Right lobe of liver (tissue), 6 donors: ENCODE measurements at places on chromosomes 5 and 9. TPM values are rescaled to one million over a fixed set of nuclear protein-coding genes. Genes with fewer than 3 reads are reported as not detected.

DNA sequence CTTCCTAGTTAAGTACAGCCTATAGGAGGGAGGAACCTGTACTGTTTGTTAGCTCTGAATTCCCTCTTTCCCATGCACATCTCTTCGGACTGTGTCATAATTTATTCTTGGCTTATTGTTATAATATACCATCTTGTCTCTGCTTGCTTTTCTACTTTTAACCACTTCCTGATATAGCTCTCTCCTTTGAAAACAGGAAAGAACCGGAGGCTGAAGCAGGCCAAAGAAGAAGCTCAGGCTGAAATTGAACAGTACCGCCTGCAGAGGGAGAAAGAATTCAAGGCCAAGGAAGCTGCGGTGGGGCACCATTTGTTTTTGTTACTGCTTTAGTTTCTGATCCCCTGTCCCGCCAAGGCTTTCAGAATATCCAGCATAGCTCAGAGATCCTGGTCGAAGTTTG is 4.8 kb downstream of the ATP6V1G1 start:
- DNase-seq: no peak
- H3K27ac ChIP-seq: peak overlapping the region; percentile 96
- no peaks in the 10 kb centered on the region for H3K27me3 ChIP-seq
- no peaks in the 10 kb centered on the region for H3K4me1 ChIP-seq
- no peak overlapping the region for H3K4me3 ChIP-seq

DNA sequence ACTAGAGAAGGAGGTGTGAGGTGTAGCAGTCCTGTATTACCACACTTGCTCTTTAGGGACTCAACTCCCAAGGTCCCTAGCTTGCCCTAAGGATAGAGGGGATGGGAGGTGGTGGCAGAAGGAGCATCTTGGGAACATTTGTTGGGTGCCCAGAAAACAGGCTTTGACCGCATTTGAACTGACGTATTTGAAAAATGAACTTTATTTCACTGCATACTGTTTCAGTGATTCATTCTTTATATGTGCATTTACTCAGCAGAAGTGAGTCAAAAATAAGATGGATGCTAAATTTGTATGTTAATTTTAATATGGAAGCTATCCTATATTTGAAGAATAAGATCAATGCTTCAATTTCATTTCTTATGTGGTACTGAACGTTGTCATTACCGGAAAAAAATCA is 18.7 kb downstream of the DMRT3 start:
- no peaks in the 10 kb centered on the region for H3K36me3 ChIP-seq
- no peak for DNase-seq
- H3K27ac ChIP-seq: no peak overlapping the region
- H3K27me3 ChIP-seq: no peaks in the 10 kb centered on the region
- H3K4me3 ChIP-seq: no peak overlapping the region
- no peaks in the 10 kb centered on the region for H3K4me1 ChIP-seq

- no peaks in the 10 kb centered on the region for H3K4me1 ChIP-seq
- no peaks in the 10 kb centered on the region for H3K27me3 ChIP-seq
- no peaks in the 10 kb centered on the region for H3K36me3 ChIP-seq
- peak; percentile 35 for DNase-seq
- H3K4me3 ChIP-seq: peak overlapping the region; percentile 92
These were observed 659 bp downstream of the RAI14 start for GRCh38 chr5:34656700-34657273.

DNA sequence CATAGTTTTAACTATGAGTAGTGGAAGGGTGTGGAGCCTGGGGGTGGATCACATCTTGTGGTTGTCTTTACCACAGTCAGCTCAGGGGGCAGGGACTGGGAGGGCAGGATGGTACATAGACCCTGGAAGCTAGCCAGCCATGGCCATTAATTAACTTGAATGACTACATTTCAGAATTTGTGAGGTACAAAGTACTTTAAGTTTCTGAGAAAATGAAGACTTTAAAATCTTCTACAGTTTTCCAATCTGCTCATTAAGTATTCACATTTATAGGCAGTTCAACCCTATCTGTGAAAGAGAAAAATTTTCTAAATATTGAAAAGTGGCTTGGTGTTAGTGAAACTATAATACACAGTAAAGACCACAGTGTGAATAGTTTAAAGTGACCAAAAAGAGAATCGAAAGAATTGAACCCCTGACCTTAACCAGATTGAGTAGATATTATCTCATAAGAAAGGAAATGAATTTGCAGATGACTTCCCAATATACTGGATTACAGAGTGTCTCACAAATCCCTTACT is 234.2 kb upstream of the MEF2C start:
- no peak overlapping the region for H3K27ac ChIP-seq
- peak; percentile 14 for DNase-seq
- H3K4me1 ChIP-seq: peaks cover 20% of the 10 kb centered on the region

Gene FNBP1
- 27.1 TPM for total RNA-seq

Gene OR1J2
- total RNA-seq: not detected

- no peak for DNase-seq
- no peaks in the 10 kb centered on the region for H3K36me3 ChIP-seq
- no peaks in the 10 kb centered on the region for H3K27me3 ChIP-seq
- H3K4me1 ChIP-seq: no peaks in the 10 kb centered on the region
- no peak overlapping the region for H3K27ac ChIP-seq
- H3K4me3 ChIP-seq: no peak overlapping the region
These were observed 410.8 kb upstream of the MEF2C start for GRCh38 chr5:89293810-89294209.

GRCh38 chr5:149549461-149550267 is 1.6 kb downstream of the CSNK1A1 start:
- H3K4me3 ChIP-seq: peak overlapping the region; percentile 91
- no peak for DNase-seq
- H3K36me3 ChIP-seq: no peaks in the 10 kb centered on the region
- peak overlapping the region; percentile 98 for H3K27ac ChIP-seq

GRCh38 chr5:136906545-136906944 is 541.2 kb upstream of the TRPC7 start:
- H3K36me3 ChIP-seq: no peaks in the 10 kb centered on the region
- no peak overlapping the region for H3K27ac ChIP-seq
- DNase-seq: no peak
- no peaks in the 10 kb centered on the region for H3K27me3 ChIP-seq
- no peak overlapping the region for H3K4me3 ChIP-seq

GRCh38 chr5:64767959-64768357 is 533 bp downstream of the SREK1IP1 start:
- no peaks in the 10 kb centered on the region for H3K36me3 ChIP-seq
- peak; percentile 21 for DNase-seq
- peak overlapping the region; percentile 93 for H3K4me3 ChIP-seq
- peak overlapping the region; percentile 92 for H3K27ac ChIP-seq

Gene SPATA9
- 0.40 TPM for total RNA-seq

DNA sequence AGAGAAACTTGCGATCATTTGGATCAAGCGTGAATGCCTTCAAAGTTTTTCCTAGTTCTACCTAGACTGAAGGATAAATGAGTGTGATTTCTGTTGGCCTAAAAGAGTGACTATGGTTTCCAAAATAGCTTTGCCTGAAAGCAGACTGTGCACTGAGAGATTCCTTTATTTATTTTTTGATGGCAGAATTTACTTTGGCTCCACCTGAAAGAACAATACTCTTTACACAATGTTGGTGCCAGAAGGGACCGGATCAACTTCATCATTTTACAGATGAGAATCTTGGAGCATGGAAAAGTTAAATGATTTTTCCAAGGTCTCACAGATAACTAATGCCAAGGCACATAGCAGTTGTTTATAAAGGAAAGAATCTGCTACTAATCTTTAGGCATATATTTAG is 199.6 kb downstream of the KCTD16 start:
- no peaks in the 10 kb centered on the region for H3K27me3 ChIP-seq
- no peak overlapping the region for H3K27ac ChIP-seq
- no peaks in the 10 kb centered on the region for H3K4me1 ChIP-seq
- H3K4me3 ChIP-seq: no peak overlapping the region

Gene FOXD4L3
- not detected for total RNA-seq

Gene DPH7
- 11.0 TPM for total RNA-seq

GRCh38 chr9:136392538-136393449 is 7.2 kb downstream of the SNAPC4 start:
- H3K27ac ChIP-seq: no peak overlapping the region
- no peaks in the 10 kb centered on the region for H3K36me3 ChIP-seq
- no peaks in the 10 kb centered on the region for H3K27me3 ChIP-seq
- no peak for DNase-seq

GRCh38 chr5:72605632-72606031 is 98.4 kb upstream of the ZNF366 start:
- H3K4me1 ChIP-seq: no peaks in the 10 kb centered on the region
- no peaks in the 10 kb centered on the region for H3K27me3 ChIP-seq
- no peak for DNase-seq
- no peak overlapping the region for H3K4me3 ChIP-seq
- no peak overlapping the region for H3K27ac ChIP-seq

DNA sequence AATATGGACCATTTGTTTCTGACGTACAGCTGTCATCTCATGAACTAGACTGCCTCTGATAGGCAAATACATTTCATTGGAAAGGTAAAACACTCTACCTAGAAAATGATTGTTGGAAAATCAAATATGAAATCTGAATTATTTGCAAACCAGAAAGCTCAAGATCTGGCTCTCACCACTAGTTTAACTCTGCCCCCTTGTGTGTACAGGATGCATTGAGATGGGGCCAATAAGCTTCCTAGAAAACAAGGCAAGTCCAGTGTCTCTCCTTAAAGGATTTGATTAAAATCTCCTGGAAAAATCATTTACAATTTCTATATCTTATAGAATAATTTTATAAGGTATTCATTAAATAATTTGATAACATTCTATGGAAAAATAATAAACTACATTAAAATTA is 311.9 kb upstream of the ANKH start:
- no peaks in the 10 kb centered on the region for H3K4me1 ChIP-seq
- DNase-seq: no peak
- H3K27ac ChIP-seq: no peak overlapping the region

Gene IFNA21
- total RNA-seq: not detected

Gene CMBL
- total RNA-seq: 70.8 TPM

- H3K4me3 ChIP-seq: no peak overlapping the region
- no peaks in the 10 kb centered on the region for H3K27me3 ChIP-seq
- no peaks in the 10 kb centered on the region for H3K36me3 ChIP-seq
- H3K4me1 ChIP-seq: no peaks in the 10 kb centered on the region
- no peak overlapping the region for H3K27ac ChIP-seq
These were observed 163.6 kb downstream of the SREK1 start for GRCh38 chr5:66307647-66308241.

Gene OR1K1
- total RNA-seq: not detected

DNA sequence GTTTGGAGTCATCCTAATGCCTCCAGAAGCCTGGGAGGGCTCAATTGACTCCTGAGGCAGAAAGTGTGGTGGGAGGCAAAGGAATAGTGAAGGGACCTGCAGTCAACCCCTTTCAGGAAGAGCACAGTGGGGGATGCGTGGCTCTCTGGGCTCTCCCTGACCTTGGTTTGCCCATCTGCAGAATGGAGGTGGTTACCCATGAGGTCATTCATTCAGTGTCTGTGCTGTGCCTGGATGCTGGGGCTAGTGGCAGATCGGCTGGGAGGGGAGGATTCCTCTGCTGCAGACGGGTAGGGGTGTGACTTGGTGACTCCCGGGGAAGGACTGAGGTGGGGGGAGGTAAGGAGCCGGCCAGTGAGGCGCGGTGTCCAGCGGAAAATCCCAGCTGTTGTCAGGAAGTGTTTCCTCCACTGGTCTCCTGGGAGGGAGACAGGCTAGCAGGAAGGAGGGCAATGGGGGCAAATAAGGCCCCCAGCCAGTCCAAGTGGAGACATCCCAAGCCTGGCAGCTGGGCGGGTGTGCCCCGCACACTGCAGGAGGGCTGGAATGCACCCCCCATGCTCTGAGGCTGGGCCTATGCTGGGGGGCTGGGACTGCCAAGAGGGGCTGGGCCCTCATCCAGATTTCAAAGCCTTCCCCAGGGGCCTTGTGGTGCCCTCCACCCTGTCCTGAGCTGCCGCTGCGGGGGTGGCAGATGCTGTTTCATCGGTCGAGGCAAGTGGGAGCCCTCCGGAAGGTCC is 10.9 kb downstream of the CXXC5 start:
- H3K4me1 ChIP-seq: peaks cover 28% of the 10 kb centered on the region
- no peak for DNase-seq

DNA sequence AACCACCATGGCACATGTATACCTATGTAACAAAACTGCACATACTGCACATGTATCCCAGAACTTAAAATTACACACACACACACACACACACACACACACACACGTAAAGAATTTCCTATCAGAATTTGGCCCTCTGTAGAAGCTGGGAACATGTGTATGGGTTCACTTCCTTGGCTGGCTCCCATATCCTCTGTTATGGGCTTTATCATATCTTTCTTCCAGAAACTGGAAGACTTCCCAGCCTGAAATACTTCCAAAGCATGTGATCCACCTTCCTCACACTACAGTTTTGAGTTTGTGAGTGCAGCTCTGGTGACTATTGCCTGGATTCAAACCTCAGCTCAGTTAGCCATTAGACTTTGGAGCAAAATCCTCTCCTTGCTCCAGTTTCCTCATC is 78.6 kb upstream of the GDNF start:
- H3K27ac ChIP-seq: no peak overlapping the region
- no peak for DNase-seq
- no peaks in the 10 kb centered on the region for H3K27me3 ChIP-seq
- H3K36me3 ChIP-seq: no peaks in the 10 kb centered on the region

DNA sequence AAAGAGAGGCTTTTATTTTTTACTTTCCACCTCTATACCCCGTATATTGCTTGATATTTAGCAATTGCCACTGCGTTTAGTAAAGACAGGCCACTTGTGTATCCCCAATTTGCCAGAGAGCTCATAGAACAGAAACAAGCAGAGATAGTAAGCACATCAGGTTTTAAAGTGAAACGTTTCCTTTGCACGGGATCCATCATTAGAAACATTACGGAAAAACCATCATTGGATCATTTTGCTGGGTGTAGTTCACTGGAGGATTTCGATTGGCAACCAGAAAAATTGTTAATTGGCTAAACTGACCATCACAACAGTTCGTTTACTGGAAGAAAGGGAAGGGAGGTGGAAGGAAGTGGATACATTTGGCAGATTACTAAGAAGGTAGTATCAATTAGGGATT is 149.4 kb upstream of the STK32A start:
- H3K27me3 ChIP-seq: no peaks in the 10 kb centered on the region
- DNase-seq: no peak
- no peaks in the 10 kb centered on the region for H3K4me1 ChIP-seq
- H3K4me3 ChIP-seq: no peak overlapping the region
- no peaks in the 10 kb centered on the region for H3K36me3 ChIP-seq

- no peak overlapping the region for H3K4me3 ChIP-seq
- H3K27me3 ChIP-seq: no peaks in the 10 kb centered on the region
- DNase-seq: no peak
- H3K4me1 ChIP-seq: no peaks in the 10 kb centered on the region
- H3K36me3 ChIP-seq: no peaks in the 10 kb centered on the region
These were observed 8.3 kb upstream of the TEX48 start for GRCh38 chr9:114690308-114690707.
